Naive thymus-derived CD8-positive, alpha-beta T cell (primary cell): ENCODE measurements at places on chromosomes 13 and 19. TPM values are rescaled to one million over a fixed set of nuclear protein-coding genes. Genes with fewer than 3 reads are reported as not detected.

DNA sequence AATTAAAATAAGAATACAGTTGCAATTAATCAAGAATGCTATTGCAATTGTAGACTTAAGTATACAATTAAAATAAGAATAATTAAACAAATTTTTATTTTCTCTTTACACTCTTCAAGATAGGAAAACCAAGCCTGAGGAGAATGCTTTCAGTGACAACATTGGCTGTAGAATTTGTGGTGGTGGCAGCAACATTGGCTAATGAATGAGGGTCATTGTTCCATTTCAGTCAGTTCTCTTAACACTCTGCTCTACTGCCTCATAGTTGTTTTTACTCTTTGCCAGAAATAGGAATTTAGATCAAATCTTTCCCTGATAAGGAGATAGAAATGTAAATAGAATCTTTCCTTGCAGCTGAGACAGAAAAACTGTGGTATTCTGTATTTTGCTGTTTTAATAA lies 391.6 kb downstream of the PCDH20 start:
- DNase-seq, result no peak

DNA sequence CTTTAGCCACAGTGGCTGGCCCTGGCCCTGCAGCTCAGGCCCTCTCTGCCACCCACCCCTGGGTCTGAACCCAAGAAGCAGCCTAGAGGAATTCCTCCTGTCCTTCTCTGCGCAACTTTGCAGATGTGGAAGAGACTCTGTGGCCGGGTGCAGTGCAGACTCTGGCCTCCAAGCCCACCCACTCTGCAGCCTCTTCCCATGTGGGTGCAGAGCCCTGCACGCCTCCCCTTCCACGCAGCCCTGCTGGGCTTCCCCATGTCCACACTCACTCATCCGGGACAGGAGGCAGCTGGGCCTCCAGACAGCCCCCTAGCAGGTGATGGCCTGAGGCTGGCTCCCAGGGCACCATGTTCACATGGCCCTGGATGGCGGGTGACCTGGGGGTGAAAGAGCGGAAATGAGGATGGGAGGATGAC lies 2.5 kb downstream of the TEX29 start:
- no peak for DNase-seq

DNA sequence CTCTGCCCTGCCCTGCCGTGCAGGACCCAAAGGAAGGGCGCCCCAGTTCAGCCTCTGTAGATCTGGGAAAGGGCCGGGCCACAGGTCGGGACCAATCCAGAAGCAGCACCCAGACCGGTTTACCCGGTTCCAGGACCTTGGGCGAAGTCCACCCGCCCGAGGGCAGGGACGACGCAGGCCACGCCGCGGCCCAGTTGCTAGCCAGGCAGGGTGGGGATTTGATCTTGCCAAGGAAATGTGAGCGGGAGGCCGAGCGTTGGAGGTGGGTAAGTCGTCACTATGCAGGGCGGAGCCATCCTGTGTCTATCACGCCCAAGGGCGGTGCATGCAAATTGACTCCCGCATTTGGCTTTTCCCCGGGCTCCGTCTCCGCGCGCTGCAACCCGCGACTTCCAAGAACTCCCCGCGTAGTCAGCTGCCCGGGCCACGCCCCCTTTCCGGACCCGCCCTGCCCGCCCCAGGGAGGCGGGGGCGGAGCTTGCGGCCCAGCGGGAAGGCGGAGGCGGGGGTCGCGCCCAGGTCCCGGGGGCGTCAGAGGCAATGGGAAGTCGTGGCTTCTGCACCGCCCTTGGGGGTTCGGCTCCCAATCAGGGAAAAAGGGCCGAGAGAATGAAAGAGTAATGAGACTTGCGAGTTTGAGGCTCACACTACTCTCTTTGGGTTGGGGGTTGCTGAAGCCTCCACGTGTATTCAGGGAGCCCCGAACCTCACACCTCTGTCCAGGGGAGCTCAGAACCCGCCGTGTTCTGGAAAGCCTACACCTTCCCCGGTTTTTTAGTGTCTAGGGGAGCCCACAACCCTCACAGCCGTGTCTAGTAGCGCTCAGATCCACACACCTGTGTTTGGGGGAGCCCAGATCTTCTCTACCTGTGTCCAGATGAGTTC lies 12.8 kb downstream of the IER2 start:
- DNase-seq, result peak; percentile 66

Gene ZNF486
- 14.6 TPM for total RNA-seq

GRCh38 chr19:6608940-6609339 lies 18.0 kb upstream of the CD70 start:
- DNase-seq, result no peak

DNA sequence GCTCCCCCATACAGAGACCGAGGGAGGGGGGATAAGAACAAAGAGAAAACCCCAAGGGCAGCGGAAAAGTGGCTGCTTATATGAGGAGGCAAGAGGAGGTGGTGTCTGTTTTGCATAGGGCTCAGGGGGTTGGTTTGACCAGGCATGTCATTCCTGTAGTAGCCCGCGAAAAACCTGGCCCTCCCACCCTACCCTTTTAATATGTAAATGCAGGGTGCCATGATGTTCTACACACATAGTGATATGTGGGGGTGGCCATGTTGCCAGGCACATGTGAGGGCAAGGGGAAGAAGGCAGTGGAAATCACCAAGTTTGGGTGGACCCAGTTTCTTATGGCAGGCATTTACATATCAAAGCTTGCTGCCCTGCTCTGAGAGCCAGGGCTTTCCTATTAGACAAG lies 203.5 kb upstream of the UBL3 start:
- no peak for DNase-seq
